ENCODE measurements at places on chromosomes 4 and X.
A peak's percentile ranks its signal among the peaks of the same experiment; 100 is the strongest.

GRCh38 chr4:69843932-69844331, 16.0 kb downstream of the SULT1E1 start:
- DNase-seq, result no peak

DNA sequence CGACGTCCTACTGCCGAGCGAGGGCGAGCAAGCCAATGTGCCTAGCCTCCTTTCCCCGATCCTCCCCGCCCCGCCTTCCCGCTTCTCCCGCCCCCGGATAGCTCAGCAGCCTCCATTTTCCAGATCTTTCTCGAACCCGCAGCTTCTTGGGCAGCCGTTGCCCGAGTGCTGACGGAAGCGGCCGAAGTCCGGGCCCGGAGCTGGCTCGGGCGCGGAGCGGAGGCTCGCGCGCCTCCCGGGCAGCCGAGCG, 172 bp upstream of the HSPA4L start:
- DNase-seq, result no peak

GRCh38 chr4:4668355-4669210, 126.7 kb upstream of the STX18 start:
- DNase-seq, result no peak

DNA sequence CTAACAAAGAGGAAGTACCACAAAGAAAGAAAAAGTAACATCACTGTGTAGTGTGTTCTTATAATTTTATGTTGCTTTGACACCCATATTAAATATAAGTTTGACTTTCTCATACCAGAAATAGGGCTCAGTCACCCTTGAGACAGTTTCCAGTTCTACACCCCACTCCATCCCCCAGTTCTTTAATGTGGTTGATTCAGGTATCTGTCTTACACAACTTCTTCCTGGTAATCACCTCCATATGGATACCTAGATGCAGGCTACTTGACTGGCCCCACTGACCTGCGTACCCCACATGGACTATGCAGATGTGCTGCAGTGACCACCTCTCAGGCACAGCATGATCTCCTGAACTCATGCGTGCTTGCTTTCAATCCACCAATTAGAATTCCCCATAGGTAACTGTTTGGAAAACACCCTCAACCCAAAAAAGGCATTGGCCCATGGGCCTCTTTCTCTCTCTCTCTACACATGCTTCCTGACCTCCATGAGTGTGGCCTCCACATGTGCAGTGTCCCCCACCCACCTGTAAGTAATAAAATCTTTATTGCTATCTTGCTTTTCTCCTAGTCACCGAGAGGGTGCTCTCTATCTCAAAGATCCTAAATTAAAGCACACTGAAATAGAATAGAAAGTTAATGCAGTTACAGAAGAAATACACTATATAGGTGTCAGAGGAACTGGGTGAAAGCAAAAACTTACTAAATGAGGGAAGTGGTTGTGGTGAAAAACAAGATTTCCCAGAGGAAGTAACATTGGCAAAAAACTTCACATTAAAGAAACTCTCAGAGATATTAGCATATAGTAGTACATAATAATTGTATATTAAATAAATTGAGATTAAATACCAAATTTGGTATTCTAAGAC, 98.4 kb downstream of the ZAR1 start:
- no peak for DNase-seq

GRCh38 chrX:11304829-11305228, 11.6 kb downstream of the AMELX start:
- no peak for DNase-seq

GRCh38 chr4:152004801-152005200, 244.0 kb upstream of the GATB start:
- DNase-seq, result no peak

GRCh38 chrX:40539214-40540142, 41.3 kb upstream of the ATP6AP2 start:
- DNase-seq, result peak; percentile 55

- peak; percentile 11 for DNase-seq
Measured at GRCh38 chr4:128916832-128917231, 107.3 kb downstream of the JADE1 start.

GRCh38 chr4:185092535-185093197, 50.4 kb upstream of the SLC25A4 start:
- no peak for DNase-seq

- DNase-seq, result no peak
Measured at GRCh38 chr4:48173056-48173991, 39.3 kb upstream of the TXK start.

DNA sequence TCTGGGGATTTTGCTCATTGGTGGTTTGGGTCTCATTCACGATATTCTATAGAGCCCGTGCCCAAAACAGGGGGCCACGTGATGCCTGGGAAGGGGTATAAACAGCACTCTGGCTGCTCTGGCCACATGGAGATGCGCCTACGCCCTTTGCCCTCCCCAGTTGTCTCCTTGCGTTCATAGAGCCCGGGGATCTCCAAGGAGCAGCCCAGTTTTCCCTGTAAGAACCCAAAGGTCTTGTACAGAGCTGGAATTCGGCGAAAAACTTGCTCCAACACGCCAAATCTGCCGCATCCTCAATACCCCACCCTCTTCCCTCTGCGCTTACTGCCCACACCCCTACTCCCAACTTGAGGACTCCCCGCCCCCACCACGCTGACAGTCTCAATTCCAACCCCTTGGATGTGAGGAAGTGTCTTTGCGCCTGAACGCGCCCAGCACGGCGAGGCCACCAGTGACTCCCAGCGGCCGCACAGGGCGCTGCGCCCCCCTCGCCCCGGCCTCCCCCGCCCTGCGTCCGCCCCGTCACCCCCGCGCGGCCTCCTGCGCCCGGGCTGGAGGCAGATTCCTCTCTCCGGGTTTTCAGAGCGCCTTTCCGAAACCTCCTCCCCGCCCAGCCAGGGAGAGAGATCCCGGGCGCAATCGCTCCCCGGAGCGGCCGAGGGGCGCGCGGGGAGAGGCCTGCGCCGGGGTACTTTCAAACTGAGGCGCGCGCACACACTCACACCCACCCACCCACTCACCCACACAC, at the start of gene NHS:
Gene NHS, plus strand, starts transcription at position 582 of the 748 bp plus-strand sequence. CDS start 558 bp downstream, outside the sequence.
- no peak for DNase-seq

DNA sequence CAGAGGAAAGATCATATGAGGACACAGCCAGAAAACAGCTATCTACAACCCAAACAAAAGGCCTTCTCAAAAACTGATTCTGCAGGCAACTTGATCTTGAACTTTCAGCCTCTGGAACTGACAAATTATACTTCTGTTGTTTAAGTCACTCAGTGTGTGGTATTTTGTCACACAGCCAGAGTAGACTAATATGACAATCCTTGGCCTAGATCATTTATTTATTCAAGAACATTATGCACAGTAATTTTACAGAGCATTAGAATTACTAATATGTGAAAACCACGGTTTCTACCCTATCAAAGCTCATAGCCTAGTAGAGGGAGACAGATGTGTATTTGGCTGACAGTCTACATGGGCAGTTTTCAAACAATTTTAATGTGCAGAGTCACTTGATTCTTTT, 167.8 kb upstream of the PCDH18 start:
- DNase-seq, result no peak

GRCh38 chr4:177093964-177094363, 215.7 kb upstream of the NEIL3 start:
- no peak for DNase-seq

- DNase-seq, result no peak
Measured at GRCh38 chr4:25494166-25494565, 117.1 kb downstream of the ANAPC4 start.

DNA sequence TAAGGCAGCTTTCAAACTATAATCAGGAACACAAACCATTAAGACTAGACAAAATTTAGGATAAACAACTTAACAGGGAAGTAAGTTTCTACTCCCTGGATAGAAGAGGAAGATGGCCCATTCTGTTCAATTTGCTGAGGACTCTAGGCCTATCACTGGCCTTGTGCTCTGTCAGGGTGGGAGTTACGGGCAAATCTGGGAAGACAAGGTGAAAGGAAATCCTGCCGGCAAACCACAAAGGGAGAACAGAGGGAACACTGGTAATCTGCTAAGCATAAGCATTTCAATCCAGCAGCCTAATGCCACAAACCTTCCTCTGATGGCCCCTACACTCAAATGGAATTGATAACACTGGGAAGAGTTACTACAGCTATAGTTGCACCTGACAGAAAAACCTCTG, 8.3 kb downstream of the GPR82 start:
- no peak for DNase-seq

GRCh38 chrX:50161127-50161526, 39.7 kb downstream of the AKAP4 start:
- no peak for DNase-seq

DNA sequence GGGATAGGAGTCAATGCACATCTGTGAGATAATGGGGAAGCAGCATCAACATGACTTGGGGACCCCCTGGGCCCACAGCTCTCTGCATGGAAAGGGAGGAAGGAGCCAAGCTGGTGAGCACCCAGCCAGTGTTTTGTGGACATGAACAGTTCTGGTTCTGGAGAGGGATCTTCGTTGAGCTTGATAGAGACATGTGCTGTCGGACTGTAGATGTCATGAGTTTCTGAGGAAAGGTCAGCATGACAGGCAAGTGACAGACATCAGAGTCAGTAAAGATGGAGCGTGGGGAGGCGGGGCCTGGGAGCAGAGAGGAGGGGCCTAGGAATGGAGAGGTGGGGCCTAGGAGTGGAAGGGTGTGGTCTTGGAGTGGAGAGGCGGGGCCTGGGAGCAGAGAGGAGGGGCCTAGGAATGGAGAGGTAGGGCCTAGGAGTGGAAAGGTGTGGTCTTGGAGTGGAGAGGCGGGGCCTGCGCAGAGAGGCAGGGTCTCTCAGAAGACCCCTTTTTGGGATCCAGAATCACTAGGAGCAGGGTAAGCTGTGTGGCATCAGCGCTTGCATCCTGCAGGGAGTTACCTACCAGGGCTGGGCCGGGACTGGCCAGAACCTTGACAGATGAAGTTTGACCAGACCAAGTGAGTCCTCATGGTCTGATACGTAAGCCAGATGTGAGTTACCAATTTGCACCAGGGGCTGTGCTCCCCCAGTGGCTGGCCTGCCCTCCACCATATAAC, 33.7 kb downstream of the PIGG start:
- DNase-seq, result no peak

GRCh38 chr4:31069151-31069550, 349.0 kb downstream of the PCDH7 start:
- no peak for DNase-seq

GRCh38 chr4:54197926-54198325, 31.2 kb upstream of the PDGFRA start:
- no peak for DNase-seq

DNA sequence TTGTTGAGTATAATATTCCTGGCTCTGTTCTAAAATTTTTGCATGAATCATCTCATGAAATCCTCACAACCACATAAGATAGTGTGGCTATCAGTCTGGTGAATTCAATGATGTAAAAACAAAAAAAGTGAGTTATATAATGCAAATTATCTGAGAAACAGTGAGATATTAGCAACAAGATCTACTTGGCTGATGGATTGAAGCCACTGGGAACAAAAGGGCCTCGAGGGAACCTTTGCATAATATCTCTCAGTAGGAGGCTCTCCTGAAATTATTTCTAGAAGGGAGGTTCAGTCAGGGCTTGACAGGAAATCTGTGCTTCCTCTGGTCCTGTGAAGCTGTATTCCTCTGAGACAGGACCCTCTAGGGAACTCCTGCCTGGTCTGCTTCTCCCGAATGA, 30.1 kb upstream of the NUP54 start:
- DNase-seq, result no peak

DNA sequence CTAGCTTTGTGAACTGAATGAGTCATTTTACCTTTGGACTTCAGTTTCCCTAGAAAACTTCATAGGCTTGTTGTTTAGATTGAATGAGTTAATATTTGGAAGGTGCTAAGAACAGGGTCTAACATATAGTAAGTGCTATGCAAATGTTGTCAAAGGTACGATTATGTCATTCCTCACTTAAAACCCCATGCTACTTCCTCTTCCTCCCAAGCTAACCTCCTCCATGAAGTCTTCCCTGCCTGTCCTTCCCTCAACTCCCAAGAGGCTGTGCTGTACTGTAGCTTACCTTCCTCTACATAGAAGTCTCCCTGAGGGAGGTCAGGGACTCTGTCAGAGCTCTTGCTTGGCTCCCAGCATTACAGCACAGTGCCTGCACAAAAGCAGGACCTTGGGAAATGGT, 103.4 kb upstream of the PJA1 start:
- DNase-seq, result no peak

DNA sequence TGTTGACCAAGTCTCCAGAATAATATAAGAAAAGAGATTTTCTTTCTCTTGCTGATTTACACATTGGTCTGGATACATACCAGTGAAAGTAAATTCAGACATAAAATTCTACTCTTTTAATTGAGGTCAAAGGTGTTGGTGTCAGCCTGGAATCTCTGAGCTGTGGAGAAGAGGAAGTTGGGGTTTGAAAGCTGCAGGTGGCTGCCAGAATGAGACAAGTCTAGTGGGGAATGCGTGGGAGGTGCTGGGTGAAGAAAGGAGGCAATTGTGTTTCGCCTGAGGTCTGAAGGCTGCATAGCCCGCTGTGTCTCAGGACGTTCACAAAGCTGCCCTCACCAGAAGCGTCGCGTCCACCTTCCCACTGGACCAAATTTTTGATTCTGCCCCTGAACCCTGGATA, 31.2 kb downstream of the PHEX start:
- no peak for DNase-seq

DNA sequence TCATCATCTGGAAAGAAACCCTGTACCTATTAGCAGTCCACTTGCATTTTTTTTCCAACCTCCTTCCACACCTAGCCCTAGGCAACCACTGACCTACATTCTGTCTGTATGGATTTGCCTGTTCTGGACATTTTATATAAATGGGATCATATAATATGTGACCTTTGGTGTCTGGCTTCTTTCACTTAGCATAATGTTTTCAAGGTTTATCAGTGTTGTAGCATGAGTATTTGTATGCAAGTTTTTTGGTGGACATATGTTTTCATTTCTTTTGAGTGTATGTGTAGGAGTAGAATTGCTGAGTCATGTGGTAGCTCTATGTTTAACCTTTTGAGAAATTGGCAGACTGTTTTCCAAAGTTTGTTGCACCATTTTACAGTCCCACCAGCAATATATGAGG, 198.6 kb downstream of the CEP135 start:
- no peak for DNase-seq

DNA sequence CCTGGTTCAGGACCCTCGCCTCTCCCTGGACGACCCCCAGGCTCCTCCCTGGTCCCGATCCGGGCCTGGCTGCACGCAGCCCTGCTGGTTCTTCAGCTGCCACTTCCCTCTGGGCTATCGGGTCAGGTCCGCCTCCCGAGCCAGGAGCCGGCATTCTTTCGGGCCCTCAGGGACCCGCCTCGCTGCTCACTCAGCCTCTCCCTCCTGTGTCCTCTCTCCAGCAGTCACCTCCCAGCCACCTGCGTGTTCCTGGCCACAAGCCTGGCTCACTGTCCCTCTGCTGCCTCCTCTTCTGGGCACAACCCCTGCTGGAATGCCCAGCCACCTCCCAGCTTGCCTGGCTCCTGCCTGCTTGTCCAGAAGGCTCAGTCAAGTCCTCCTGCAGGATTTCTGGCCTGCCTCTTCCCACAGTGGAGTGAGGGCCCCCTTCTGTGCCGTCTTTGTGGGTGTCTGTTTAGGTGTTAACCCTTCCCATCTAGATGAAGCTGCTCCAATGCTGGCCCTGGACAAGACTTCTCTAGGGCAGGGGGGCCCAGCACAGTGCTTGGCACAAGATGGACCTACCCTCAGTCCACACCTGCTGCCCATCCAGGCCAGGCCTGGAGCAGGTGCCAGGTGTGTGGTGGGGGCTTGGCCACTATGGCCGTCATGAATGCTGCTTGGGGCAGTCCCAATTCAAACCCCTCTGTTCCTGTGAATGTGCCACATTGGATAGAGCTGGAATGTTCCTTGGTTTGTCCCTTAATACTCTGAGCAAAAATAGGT, 2.2 kb downstream of the WFS1 start:
- no peak for DNase-seq

GRCh38 chr4:153347117-153347516, 2.6 kb downstream of the MND1 start:
- DNase-seq, result no peak

GRCh38 chr4:125517831-125518230, 203.1 kb downstream of the FAT4 start:
- DNase-seq, result no peak
